ENCODE measurements at places on chromosomes 12 and 14.

DNA sequence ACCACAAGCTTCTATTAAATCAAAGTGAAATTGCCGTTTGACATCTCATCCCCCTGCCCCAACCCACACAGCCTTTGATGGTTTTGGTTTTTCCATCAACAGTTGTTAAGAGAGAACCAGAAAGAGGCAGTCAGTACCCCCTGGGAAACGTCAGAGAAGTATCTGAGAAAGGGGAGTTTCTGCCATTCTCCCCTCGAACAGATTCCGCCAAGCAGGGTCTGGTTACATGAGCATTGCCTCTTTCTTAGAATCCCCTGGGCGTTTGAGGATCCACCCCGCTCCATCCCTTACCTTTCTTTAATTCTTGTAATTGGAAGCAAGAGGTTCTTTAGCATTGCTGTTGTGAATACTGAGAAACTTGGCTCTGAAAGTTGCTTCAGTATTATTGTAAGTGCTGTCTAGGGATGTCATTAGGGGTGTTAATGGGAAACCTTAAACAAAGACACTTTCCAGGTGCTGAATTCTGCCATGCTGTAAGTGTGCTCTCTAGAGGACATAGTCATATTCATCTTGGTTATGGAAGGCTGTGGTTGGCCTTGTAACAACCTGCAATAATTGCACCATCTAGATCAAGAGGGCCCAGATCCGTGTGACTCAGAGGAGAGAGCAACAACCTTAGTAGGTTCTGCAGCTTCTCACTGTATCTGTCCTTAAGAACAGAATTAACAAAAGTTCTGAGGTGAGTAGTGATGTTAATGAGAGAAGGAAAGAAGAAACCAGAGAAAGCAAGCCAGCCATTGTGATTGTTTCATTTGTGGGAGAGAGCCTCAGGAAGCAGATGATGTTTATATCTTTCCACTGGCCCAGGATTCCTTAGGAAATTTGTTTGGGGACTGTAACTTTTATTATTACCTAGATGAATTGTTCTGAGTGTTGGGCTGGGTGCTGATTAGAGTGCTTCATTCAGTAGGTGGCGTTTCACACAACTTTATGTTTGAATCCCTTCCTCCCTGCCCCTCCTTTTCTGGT is 9.0 kb downstream of the TMBIM6 start:
- no peak for DNase-seq

- no peak for DNase-seq
These were observed 18.6 kb downstream of the PEX5 start for GRCh38 chr12:7207866-7208625.

- DNase-seq, result no peak
These were observed 3.3 kb upstream of the CCND2 start for GRCh38 chr12:4270016-4270830.

DNA sequence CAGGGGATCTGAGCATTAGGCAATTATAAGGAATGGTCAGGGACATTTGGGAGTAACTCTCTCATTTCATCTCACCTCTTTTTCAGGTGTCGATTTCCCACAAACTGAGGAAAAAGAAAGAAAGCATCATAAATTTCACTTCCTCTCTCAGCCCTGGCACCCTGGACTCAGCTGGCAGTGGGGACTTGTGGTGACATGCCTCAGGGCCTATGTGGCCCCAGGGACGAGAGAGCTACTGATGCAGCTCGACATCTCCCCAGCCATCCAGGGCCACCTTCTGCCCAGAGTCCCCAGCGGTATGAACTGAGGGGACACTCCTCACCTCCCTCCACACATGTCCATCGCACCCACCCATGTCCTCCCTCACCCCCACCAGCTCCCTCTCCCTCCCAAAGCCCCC is 11.7 kb downstream of the TNFRSF1A start:
- no peak for DNase-seq

DNA sequence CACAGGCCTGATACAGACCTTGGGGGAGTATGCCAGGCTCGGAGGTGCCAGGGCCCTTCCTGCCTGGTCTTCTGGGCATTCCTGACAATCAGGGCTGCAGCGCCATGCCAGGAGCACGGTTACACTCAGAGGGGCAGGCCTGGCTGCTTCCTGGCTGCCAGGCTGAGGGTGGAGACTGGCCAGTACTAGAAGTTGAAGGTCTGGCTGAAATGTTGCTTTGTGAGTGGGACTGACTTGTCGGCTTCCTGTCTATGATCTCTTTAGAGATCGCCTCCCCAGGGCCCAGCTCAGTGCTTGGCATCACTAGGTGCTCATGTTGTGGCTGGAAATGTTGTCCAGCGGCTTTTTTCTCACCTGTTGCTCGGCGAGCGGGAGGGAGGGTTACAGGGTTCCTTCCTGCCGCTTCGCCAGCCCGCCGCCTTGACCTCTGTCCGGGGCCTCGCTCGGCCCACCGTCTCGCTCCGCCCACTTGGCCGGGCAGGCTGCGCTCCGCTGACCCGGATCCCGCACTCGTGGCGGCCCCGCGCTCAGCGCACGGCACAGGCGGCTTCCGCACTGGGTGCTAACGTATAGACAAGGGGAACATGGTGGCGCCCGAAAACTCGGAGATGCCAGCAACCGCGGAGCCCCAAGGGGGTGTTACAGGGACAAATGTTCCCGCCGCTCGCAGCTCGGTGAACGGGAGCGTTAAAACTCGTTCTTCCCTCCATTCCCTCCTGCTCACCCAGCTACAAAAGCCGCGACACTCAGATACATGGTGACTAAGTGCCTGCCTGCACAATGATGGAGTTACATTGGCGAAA is 32.6 kb downstream of the PAPLN start:
- no peak for DNase-seq

DNA sequence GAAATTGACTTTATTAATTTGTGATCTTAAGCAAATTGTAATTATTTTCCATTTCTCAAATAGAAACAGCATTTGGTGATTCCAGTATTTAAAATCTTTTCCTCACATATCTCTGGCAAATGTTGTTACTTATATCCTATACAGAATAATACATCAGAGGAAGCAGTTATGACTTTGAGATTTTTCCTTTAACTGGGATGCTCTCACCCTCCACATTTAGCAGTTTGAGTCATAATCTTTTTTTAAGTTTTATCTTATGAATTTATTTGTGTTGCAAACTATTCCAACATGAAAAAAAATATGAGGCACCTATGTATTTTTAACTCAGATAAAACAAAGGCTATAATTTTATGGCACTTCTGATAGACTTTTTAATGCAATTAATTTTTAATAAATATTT is 311.8 kb downstream of the TMTC2 start:
- DNase-seq, result no peak

- DNase-seq, result no peak
These were observed 107.0 kb downstream of the PTCSC3 start for GRCh38 chr14:36069535-36069900.

- no peak for DNase-seq
These were observed 40.2 kb downstream of the HSP90AA1 start for GRCh38 chr14:102046337-102047278.

- DNase-seq, result no peak
These were observed 536.5 kb downstream of the RPS29 start for GRCh38 chr14:49049711-49050110.

- DNase-seq, result no peak
These were observed 827 bp upstream of the TEDC1 start for GRCh38 chr14:105490267-105490571.

DNA sequence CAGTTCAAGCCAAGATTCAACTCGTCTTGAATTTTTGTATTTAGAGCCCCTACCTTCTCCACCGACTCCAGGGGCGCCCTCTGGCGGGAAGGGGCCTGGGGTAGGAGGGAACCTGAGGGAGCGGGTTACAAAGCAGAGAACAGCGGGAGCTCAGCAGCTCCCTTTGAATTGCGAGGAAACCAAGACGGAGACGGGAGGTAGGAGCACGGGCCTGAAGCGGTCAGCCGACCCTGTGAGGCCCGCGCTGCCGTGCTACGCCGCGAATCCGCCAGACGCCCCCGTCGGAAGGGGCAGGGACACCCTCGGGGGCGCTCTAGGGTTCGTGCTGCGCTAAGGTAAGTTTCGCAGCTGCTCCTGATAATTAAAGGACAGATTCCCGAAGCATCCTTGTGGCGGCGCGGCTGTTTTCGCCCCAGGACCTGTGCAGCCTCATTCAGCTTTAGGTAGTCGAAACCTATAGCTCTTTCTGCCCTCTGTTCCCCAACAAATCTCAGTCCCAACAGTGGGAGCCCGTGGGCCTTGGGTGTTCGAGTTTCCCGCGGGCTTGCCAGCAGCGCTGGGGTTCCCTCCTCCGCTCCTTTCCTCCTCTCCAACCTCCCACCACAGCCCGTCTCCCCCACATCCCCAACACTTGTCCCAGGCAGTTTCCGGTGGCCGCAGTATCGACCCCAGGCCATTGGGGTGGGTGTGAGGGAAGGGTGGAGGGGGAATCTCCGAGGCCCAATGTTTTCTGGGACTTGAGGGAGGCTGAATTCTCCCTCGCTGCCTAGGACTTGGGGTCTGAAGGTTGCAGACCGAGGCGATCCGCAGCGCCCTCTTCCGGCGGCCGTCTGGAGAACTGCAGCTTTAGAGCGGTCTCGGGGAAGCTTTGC is 5.1 kb upstream of the NKX2-1 start:
- DNase-seq, result no peak

DNA sequence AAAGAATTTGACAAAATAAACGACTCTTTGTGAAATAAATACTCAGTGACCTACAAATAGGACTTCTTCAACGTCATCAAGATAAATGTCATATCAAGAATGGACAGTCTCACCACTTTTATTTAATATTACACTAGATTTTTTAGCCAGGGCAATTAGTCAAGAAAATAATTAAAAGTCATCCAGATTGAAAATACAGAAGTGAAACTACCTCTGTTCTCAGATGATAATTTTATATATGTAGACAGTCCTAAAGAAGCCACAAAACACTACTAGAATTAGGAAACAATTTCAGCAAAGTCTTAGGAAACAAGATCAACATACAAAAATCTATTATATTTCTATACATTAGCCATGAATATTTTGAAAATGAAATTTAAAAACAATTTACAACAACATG is 689.6 kb upstream of the SEL1L start:
- DNase-seq, result no peak

DNA sequence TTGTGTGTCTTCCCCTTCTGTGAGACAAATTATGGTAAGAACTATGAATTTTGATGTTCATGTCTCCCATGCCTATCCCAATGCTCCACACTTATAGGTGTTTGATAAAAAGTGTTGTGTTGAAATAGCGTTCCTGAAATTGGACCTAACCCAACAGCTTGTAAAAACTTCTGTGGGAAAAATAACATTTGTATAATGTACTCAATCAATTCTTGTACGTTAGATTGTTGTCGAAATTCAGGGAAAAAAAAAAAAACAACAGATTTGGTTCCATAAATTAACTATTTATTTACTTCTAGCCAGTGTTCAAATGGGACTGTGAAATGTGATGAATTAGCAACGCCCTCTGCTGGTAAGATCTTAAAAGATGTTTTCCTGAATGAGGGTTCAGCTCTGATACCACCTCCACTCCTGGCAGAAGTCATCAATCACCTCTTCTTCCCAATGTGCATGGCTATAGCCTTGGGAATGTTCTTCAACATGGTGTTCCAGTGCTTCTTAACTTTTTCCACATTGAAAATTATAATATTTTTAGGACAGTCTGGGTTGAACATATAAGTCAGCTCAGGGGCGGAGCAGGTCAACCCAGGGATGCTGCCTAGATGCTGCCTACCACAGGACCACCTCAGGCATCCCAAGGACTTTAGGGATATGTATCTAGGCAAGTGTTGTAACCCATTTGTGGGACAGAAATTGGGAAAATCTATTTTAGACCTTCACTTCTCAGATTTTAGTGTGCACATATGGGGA is 170.6 kb downstream of the OTOGL start:
- no peak for DNase-seq

DNA sequence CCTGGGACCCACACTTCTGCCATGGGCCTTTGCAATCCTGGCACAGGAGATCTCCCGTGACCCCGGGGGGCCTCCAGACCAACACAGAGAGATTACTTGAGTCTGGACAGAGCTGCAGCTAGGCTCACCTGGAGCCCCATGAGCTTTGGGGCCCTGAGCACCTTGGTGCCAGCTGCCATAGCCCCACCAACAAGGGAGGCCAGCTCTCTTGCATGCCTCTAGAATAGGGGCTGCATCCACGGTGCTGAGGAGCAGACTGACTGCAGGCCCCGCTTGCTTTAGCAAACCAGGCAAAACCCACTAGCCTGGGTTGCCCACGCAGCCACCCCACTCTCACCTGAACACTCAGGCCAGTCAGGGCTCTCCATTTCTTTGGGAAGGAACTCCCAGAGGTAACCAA is 3.7 kb upstream of the OR4N2 start:
- no peak for DNase-seq

All from activated naive CD8-positive, alpha-beta T cell treated with anti-CD3 and anti-CD28 coated beads, Interleukin-2, amount 50 U/mL, for 16 hours (primary cell).